ENCODE measurements at places on chromosomes 5 and 9.
A peak's percentile ranks its signal among the peaks of the same experiment; 100 is the strongest.

DNA sequence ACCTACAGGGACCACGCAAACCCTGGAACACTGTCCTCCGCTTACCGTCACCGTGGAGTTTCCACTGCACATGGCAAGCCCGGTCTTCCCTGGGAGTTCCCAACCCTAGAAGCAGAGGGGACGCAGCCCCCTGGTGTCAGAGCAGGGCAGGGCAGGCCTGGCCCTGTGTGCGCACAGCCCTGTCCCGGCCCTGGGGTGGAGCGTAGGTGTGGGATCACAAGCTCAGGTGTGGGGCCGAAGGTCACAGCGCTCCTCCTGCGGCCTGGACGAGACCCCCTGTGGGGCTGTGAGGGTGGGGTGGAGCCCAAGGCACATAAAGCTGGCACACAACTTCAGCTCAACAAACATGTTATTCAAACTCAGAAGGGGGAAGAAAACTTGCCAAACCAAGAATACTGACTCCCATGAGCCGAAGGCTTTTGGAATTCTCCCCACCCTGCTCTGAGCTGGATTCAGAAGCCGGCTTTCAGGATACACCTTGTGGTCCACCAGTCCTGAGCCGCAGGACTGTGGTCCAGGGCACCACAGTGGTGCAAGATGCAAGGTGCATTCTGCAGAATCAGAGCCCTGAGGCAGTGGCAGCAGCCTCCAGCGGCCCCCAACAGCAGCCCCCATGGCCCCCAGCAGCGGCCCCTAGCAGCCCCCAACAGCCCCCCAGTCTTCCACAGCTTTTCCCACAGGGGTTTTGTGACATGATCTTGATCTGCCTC, 11.8 kb upstream of the EXOC3 start:
- DNase-seq, result no peak

GRCh38 chr5:34583167-34583566, 73.0 kb upstream of the RAI14 start:
- no peak for DNase-seq

DNA sequence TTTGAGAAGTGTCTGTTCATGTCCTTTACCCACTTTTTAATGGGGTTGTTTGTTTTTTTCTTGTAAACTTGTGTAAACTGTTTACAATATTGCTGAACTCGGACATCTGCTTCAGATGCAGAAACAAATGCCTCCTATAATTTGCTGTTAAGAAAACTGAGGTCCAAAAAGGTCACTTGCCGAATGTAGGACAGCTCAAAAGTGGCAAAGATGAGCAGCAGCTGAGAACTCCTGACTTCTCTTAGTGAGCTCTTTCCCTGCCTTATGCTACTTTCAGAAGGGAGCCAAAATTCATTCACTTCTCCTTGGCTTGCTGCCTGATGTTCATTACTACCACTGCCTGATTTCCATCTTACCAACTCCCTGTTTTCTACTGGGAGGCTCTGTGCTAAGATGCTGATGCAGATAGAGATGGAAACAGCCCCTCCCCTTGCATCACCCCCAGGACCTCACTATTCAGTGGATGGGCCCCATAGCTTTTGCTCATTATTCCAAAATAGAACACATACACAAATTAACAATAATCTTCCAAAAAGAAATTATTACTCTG, 60.1 kb downstream of the SEMA6A start:
- DNase-seq, result no peak

DNA sequence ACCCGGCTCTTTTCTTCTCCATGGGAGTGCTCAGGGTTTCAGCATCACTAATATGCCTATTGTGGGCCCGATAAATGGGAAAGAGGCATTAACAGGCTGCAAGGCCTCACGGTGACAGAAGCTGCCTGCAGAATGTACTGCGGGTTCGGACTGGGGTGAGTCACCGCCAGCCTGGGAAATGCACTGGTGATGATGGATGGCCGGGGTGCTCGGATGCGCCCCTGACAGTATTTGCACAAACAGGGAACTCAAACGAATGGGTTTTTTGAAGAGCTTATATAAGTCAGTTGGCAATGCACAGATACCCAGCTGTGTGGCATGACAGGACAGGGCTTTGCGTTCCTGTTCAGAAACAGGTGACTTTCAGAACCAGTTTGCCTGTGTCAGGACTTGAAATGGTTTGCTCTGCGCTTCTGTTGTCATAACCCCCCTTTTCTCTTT, 42.0 kb upstream of the PITX1 start:
- peak; percentile 34 for DNase-seq

- DNase-seq, result no peak
These were observed 2.5 kb downstream of the LPAR1 start for GRCh38 chr9:111035543-111036428.

GRCh38 chr9:71830153-71830552, 61.8 kb upstream of the CEMIP2 start:
- no peak for DNase-seq

- DNase-seq, result no peak
These were observed 184.6 kb upstream of the MAP1B start for GRCh38 chr5:71922584-71923106.

DNA sequence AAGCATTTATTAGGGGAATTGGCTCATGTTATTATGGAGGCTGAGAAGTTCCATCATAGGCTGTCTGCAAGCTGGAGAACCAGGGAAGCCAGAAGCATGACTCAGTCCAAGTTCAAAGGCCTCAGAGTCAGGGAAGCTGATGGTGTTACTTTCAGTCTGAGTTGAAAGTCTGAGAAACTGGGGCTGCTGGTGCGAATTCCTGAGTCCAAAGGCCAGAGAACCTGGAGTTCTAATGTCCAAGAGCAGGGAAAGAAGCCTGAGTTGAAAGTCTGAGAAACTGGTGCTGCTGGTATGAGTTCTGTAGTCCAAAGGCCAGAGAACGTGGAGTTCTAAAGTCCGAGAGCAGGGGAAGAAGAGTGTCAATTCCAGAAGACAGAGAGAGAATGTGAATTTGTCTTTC, 641.1 kb downstream of the ISL1 start:
- no peak for DNase-seq

DNA sequence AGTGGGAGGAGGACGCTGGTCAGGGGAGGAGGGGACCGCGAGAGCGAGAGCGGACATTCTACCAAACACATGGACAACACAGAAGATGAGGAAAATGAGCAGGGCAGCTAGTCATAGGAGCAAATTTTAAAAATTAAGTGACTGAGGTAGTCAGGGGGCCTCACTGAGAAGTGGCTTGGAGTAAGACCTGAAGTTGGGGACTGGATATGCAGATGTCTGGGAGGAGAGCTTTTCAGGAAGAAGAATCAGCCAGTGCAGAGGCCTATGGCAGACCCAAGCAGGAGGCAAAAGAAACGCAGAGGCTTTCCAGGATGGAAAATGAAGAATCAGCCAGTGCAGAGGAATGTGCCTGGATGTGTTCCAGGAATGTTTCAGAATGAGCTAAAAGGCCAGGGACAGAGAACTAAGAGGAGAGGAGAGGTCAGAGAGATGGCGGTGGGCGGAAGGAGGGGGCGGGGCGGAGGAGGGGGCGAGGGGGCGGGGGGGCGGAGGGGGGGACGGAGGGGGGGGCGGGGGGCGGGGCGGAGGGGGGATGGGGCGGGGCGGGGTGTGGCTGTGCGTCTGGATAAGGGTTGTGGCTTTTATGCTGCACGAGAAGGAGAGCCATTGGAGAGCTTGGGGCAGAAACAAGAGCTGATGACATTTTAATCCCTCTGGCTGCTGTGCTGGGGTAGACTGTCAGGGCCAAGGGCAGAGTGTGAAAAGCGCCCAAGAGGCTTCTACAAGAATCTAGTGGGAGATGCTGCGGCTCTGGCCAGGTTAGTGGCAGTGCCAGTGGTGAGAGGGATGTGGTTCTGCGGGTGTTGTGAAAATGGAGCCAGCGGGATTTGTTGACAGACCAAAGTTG, 129.6 kb downstream of the KCNIP1 start:
- peak; percentile 60 for DNase-seq

GRCh38 chr5:31193591-31194467, at the start of gene CDH6:
CDH6 (plus strand) TSS chr5:31193686; CDS start chr5:31267474, 73,788 bp downstream.
- peak; percentile 66 for DNase-seq

DNA sequence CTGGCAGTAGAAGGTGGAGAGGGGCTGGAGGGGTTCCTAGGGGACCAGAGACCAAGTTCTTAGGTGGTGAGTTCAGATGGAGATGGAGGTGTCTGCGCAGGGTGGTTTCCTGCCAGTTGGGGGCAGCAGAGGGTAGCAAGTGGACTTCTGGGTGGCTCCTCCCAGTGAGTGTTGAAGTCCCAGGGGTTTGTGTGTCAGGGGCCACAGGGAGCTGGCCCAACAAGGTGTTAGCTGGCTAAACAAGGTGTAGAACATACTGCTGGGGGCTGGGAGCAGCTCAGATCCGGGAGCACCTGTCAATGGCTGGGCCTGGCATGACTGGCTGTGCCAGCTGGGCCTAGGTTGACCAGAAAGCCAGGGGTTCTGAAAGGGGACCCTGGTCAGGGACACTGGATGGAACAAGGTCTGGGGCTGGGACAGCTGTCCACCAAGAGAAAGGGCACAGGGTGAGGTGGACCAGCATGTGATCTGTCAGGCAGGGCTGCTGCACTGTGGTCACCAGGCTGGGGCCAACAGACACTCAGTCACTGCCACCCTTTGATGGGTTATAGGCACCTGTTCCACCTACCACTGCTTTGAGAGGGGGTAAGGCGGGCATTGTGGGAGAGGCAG, 35.6 kb downstream of the DAB2IP start:
- peak; percentile 85 for DNase-seq

DNA sequence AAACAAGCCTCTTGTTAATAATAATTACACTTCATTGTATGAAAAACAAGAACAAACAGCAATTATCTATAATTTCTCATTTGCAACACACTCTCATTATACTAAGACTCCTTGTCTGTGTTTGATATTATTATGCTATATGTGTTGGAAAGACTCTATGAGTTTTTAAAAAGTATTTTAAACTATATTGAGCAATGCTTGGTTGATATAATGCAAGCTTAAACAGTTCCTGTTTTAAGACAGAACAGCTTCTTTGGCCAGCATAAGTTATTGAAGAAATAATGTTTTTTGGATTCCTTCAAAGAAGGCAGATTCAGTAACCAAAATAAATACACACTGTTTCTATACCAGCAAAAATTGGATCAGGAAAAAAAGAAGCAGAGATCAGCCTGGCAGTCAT, 871.4 kb downstream of the MAT2B start:
- no peak for DNase-seq

DNA sequence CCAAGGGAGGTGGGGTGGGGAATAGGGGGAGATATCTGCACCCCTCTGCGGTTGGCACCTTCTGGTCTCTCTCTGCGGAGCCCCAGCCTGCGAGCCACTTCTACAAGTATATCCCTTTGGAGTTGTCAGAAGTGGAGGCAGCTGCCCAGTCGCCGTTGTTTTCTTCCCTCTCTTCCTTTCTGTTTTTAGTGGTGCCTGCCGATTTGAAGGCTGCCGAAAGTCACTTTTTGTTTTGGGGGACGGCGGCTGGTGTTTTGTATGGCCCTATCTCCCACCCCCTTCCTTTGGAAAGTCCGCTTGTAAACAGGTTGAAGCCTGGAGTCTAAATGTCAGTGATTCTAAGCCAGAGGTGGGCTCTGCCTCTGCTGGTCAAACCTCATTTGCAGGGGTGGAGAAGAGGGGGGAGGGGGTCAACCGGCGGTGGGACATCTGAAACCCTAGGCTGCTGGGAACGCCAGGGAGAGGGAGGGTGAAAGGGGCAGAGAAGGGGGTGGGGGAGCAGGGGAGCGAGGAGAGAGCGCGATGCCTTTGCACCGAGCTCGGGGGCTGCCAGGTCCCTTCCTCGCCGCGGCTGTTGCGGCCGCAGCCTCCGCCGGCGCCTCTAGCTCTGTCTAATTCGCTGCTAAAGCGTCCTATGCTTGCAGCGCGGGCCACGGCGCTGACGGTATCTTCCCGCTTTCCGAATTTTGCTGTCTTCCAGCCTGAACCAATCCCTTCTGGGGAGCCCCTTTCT, at the start of gene FGF10:
Gene FGF10 (minus strand): TSS at position 331 of the 733 bp plus-strand sequence. CDS start 738 bp downstream, outside the sequence.
- DNase-seq, result peak; percentile 63

- peak; percentile 82 for DNase-seq
These were observed 752 bp downstream of the CCNJL start for GRCh38 chr5:160311491-160312133.

DNA sequence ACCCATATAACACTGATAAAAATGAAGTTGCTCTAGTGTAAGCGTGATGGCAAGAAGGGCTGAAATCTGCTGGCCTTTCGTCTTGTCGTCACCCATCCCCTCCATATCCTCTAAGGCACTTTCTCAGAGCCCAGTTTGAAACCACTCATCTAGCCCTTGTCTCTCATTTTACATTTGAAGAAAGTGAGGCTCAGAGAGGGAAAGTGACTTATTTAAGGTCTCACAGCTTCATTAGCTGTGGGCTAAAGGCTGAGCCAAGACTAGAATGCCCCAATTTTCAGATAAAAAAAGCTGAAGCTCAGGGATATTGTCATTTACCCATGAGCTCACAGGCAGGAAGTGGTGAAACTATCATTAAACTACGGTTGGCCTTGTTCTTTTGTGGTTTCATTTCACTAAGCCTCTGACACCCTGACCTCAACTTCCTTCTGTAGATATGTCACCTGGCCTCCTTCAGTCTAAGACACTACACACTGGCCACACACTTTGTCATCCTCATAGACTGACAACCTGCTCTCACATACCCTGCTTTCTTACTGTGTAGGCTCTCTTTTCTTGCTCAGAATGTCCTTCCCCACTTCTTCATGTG, 176.7 kb upstream of the DMAC1 start:
- no peak for DNase-seq

DNA sequence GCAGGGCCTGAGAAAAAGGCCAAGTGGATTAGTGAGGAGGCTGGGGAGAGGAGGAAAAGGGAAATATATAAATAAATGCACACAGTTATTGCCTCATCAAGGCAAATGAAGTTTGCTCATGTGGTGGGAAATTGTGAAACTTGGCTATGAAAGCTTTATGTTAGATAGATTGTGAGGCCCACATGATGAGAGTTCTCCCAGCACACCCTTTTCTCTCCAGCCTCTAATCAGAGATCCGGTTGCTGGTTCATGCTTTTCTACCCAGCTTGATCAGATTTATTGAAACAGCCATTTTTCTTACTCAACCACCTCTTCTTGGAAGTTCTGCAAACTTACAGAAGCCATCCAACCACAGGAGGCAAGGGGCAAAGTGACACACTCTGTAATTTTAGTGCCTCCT, 125.8 kb upstream of the KLF4 start:
- DNase-seq, result no peak

GRCh38 chr5:66963559-66963971, 233.0 kb downstream of the CD180 start:
- DNase-seq, result no peak

- DNase-seq, result no peak
These were observed 16.4 kb downstream of the SLCO4C1 start for GRCh38 chr5:102279711-102280110.

GRCh38 chr9:126523611-126524111, 90.1 kb upstream of the LMX1B start:
- no peak for DNase-seq

DNA sequence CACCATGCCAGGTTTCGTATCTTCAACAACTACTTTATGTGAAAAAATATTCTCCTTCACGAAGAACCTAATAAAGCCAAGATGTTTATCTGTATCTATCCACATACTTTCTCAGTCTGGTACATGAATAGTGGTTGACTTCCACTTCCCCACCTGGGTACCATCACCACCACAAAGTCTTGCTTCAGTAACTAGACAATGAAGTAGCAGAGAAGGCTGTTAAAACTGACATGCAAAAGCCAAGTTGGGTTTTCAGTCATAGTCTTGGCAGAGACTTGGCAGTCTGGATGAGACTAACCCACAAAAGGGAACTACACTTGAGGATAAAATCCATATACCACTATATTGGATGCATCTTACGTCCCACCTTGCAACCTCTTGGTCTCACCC, 5.0 kb downstream of the P4HA2 start:
- no peak for DNase-seq
